ENCODE measurements at places on chromosomes 2 and 18.

GRCh38 chr2:30276455-30276911, 45.1 kb downstream of the LBH start:
- no peak for DNase-seq

DNA sequence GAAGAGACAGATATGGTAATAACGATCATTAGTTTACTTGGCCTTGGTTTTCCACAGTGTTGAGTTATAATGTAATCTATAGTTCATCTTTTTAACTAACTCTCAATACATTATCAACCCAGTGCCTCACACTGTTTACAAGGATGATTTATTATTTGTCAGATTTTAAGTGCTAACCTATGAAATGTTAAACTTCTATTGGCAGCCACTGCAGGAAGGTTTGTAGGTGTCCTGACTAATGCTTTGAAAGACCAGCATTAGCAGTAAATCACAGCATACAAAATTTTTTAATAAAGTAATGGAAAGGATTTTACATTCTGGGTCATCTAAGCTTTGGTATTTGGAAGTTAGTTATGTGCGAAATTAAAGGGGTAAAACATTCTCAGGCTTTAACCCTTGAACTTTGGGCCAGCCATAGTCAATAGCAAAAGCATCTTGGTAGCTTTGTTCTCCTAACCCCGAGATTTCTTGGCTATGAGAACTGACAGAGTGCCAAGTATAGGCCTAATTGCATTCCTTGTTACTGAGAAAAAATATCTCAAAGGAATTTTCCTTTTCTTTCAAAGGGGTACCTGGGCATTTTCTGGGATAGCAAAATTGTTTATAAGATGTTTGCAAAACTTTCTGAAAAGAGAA, 30.6 kb downstream of the SPATS2L start:
- no peak for DNase-seq

- no peak for DNase-seq
Observed at GRCh38 chr2:10909050-10909995, 2.4 kb upstream of the KCNF1 start.

DNA sequence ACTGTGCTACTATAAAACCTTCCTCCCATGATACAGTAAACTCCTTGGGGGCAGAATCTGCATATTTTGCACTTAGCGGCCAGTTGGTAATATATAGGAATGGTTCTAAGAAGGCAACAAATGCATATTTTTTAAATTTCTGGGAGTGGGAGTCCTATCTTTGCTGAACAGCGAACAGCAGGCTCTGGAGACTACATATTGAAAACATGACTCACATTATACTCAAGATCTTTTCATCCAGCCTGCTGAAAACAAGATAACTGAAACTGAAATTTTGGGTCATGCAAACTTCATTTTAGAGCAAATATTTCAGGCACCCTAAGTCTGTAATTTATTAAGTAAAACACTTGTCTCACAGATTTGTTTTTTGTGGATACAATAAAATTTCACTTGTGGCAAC, 122.2 kb downstream of the SATB2 start:
- DNase-seq = no peak

DNA sequence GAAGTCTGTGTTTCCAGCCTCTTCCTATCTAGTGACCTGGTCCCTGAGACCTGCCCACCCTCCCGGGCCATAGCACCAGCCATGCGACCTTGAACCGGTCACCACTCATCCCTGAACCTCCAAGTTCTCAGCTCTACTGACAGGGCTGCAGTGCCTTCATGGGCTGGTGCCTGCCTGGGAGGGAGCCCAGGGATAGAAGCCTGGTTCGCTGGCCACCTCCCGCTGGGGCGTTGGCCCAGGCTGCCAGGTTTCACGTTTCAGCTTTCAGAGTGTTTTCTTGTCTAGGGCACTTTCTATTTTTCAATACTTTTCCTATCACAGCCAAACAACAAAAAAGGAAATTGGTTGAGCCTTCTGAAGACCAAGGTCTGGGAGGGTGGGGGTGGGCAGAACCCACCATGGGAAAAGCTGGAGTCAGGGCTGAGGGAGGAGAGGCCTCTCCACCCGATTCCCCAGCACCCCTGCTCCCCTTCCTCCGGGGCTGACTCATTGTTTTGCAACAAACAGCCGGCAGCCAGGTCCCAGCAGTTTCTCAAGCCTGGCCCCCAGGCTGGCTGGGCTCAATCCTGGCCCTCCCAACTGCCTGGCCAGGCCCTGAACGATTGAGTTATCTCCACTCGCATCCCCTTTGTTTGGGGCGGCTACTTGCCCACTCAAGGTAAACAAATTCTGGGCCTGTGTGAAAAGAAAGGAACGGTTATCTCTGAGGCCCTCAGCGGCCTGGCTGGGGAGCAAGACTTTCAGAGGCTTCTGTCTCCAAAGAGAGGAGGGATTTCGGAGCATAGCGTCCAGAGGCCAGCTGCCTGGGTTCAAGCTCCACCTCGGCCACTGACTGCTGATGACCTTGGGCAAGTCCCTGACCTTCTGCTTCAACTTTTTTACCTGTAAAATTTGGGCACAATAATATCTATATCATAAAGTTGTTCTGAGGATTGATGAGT, 47.5 kb downstream of the ZFP36L2 start:
- peak; percentile 90 for DNase-seq

GRCh38 chr2:9519250-9519649, 36.4 kb downstream of the ADAM17 start:
- DNase-seq = no peak

DNA sequence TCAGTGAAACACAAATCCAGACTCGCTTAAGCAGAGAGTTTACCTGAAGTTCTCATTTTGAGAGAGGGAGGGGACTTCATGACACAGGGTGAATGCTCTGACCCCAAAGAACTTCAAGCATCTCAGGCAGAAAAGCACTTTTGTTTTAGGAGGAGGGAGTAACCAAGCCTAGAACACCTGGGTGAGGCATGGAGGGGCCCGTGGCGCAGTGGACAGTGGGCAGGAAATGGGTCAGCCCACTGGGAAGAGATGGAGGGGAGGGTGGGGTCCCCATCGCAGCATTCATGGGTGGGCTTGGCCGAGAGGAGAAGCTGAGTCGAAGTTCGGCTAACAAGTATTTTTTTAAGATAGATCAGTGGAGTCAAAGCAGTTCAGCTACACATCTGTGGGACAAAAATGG, 67.9 kb downstream of the SH3YL1 start:
- no peak for DNase-seq

DNA sequence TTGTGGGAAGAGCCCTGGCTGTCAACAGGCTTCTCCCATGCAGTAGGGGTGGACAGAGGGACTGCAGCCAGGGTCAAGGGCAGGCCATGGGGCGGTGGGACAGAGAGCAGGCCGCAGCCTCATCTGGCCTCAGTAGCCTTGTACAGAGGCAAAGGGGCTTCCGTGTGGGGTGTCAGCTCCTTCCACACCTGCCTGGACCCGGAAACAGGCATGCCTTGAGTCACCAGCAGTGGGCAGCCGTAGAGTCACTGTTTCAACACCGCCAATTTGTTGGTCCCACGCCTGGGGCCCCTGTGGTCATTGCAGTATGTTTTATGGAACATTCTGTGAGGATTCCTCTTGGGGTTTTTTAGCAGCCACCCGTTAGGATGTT, 173.0 kb downstream of the SMAD7 start:
- DNase-seq = no peak

GRCh38 chr2:20025065-20025786, 12.8 kb upstream of the MATN3 start:
- DNase-seq = no peak

DNA sequence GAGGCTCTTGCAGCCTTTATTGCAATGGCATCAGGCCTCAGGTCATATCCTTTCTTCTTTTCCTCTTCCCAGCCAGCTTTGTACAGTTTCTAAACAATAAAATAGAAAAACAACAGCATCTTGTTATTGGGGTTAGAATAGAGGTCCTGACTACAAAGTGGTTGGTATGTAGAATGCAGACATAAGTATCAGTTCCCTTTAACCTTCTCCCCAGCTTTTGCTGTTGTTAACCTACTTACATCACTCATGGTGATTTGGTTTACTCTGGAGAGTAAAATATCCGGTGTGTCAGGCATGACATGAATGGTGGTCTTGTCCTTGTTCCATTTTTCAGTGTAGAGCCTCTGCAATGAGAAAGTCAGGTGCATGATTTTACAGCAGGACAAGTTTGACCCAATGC, 69.8 kb downstream of the NEB start:
- no peak for DNase-seq

GRCh38 chr18:255171-255570, 12.7 kb downstream of the THOC1 start:
- DNase-seq = no peak

- no peak for DNase-seq
Observed at GRCh38 chr2:180334514-180334913, 327.4 kb upstream of the CWC22 start.

GRCh38 chr2:161370981-161371380, 45.1 kb upstream of the TBR1 start:
- no peak for DNase-seq

DNA sequence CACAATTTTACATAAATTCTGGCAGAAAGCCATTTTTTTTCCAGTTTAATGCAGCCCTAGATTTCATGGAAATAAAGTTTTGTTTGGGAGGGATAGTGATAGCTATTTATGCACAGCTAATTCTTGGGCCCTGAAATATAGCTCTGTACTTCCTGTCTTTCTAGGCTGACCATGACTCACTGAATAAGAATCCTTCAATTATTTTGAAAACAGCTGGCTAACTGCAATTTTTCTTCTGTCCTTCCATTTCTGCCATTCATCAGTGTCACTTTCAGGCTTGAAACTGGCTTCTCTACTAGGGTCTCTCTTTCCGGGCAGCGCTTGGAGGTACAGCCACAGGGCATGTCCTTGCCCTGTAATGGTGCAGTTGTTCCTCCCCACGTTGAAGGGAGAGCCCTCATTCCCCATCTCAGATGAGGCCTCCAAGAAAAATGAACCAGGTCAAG, 97.1 kb upstream of the TMEM178A start:
- no peak for DNase-seq

- no peak for DNase-seq
Observed at GRCh38 chr18:35822413-35822812, 150.1 kb upstream of the RMP24 start.

GRCh38 chr2:143839456-143839855, 680.5 kb downstream of the ZEB2 start:
- DNase-seq = no peak

GRCh38 chr18:28040716-28041115, 136.2 kb downstream of the CDH2 start:
- no peak for DNase-seq

GRCh38 chr2:215929602-215930335, 83.6 kb downstream of the MREG start:
- no peak for DNase-seq

- DNase-seq = no peak
Observed at GRCh38 chr2:30422444-30423040, 24.5 kb upstream of the LCLAT1 start.

- no peak for DNase-seq
Observed at GRCh38 chr2:15907461-15908324, 32.7 kb upstream of the MYCN start.

- DNase-seq = no peak
Observed at GRCh38 chr2:52594026-52594425, 1173.6 kb upstream of the CHAC2 start.

GRCh38 chr2:230312638-230313037, 14.4 kb upstream of the SP140L start:
- no peak for DNase-seq

DNA sequence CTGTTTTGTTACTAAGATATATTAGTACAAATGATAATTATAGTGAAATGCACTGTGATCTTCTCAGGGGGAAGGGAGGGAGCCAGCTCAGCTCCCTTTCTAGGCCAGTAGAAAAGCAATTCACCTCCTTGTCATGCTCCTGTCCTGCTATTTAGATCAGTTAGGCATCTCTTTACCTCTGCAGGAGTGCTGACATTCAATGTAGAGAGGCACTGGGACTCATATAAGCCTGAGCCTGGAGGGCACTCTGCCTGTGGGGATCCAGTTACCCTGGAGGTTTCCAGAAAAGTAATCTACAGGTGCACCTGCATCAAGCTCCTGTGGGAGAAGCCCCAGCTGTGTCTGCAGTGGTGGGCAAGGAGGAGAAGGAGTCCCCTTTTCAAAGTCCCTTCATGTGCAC, 277.0 kb downstream of the CPS1 start:
- DNase-seq = no peak

- no peak for DNase-seq
Observed at GRCh38 chr2:136342138-136342537, 224.2 kb upstream of the CXCR4 start.

- no peak for DNase-seq
Observed at GRCh38 chr2:130393318-130393910, 37.6 kb downstream of the PTPN18 start.

DNA sequence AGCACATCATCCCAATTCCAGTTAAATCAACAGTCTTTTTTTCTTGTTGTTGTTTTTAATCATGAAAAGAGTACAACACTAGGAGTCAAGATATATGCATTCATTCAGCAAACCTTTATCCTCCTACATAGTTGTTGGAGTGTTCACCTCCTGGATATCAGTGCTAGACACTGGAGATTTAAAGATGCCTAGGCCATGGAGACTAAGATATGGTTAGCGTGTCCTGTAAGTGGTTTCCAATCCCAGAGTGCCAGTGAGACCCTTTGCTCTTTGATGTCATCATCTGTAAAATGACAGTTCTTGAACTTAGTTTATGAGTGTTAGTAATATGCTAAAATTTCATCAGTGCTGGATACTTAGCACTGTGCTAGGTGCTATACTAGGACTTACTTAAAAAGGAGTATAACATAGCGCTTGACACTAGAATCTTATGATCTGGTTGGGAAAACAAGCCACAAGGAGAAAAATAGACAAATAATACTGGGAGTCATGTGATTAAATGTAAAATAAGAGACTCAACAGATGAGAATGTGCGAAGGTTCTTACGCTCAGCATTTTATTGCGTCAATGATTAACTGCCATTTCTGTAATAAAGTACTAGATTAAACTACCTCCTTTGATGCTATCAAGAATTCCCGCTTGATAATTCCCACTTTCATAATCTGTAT, 31.5 kb downstream of the BABAM2 start:
- no peak for DNase-seq

DNA sequence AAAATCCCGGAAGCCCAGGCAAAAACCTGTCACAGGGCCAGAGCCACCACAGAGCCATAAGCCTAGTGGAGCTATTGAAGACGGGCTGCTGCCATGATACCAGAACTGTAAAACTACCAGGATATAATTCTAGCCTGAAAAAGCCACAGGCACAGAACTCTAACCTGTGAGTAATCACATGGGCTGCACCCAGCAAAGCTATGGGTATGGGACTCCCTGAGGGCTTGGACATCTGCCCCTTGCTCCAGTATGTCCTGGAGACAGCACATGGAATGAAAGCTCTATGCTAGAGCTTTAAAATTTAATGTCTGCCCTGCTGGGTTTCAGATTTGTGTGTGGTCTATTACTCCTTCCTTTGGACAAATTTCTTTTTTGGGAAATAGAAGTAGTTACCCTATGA, 2183.6 kb upstream of the CELF4 start:
- no peak for DNase-seq

Measured in coronary artery (tissue), 2 donors.